HCT116 (cell line): ENCODE measurements at places on chromosomes 2 and 18. TPM values are rescaled to one million over a fixed set of nuclear protein-coding genes. Genes with fewer than 3 reads are reported as not detected.

Gene DYNAP
- not detected for total RNA-seq

DNA sequence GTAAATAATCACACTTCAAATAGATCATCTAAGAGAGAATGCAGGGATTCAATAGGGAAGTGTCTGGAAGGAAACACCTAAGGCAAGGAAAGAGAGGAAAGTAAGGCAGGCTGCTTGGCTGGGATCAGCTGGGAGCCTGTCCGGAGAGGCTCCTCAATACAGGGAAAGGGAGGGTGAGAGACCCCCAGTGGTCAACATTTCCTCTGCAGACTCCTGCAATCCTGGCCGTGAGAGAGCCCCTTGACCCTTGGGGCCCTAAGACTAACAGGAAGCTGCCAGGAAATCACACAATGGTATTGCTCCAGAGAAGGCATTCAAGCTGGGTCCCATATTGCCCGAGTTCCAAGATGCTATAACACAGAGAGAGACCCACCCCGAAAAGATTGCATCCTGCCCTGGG, 549.4 kb downstream of the NYAP2 start:
- H3K36me3 ChIP-seq = no peaks in the 10 kb centered on the region
- H3K4me3 ChIP-seq = no peak overlapping the region
- H3K27me3 ChIP-seq = no peaks in the 10 kb centered on the region
- H3K4me1 ChIP-seq = no peaks in the 10 kb centered on the region
- no peak for DNase-seq

- no peaks in the 10 kb centered on the region for H3K36me3 ChIP-seq
- no peak for DNase-seq
- no peak overlapping the region for H3K27ac ChIP-seq
- H3K4me1 ChIP-seq = no peaks in the 10 kb centered on the region
- H3K4me3 ChIP-seq = no peak overlapping the region
- H3K27me3 ChIP-seq = no peaks in the 10 kb centered on the region
These were observed 1420.0 kb upstream of the CDH2 start for GRCh38 chr18:29596959-29597358.

DNA sequence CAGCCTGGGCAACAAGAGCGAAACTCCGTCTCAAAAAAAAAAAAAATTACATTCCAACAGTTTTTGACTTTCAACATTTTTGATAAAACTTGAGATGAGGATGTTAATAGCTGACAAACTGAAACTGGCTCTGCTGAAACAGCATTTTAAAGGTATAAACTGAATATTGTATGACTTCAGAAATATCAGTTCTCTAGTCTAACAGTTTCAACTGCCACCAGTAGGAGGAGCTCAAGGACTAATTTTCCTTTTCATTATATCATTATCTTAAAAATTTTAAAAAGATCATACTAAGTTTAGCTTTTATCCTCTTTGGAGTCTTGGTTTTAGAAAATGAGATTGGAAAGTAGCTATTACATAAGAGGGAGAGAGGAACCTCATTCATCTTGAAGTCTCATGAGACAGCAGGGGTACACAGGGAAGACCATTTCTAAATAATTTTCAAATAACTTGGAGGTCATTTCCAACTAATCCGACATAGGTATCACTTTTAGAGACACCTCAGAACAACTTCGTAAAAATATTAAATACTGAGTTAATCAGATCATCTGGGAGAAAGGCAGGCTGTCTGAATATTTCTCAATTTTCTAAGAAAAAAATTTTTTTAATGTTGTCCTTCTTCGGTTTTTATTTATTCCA, 37.6 kb upstream of the MCM6 start:
- DNase-seq = peak; percentile 19
- H3K4me3 ChIP-seq = no peak overlapping the region
- no peaks in the 10 kb centered on the region for H3K27me3 ChIP-seq
- H3K27ac ChIP-seq = no peak overlapping the region
- H3K4me1 ChIP-seq = no peaks in the 10 kb centered on the region

DNA sequence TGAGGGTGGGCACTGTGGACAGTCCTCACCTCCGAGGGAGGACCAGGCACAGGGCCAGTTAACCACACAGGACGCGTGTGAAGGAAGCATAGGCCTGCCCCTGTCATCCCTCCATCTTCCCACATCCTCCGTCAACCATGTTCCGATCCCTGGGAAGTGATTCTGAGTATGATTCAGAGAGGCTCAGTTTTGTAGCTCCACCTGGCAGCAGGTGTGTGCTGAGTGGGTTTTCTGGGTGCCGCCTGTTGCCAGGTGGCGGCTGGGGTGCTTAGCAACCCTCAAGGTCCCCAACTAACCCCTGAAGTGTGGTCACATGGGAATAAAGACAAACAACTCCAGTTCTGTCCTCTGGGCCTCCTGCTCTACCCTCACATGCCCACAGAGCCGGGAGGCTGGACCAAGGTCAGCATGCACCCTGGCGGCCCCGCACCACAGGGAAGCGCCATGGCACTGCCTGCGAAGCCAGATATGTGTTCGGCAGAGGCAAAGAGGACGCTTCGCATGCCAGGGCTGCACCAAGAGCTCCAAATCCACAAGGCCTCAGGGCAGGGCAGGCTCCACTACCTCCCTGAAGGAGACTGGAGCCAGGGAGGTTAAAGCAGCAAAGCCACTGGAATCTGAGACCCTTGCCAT, 60.0 kb downstream of the ADCY3 start:
- H3K4me3 ChIP-seq = no peak overlapping the region
- no peak overlapping the region for H3K27ac ChIP-seq
- H3K4me1 ChIP-seq = no peaks in the 10 kb centered on the region
- H3K36me3 ChIP-seq = no peaks in the 10 kb centered on the region
- DNase-seq = no peak
